ENCODE measurements at places on chromosomes 7 and 10. TPM values are rescaled to one million over a fixed set of nuclear protein-coding genes. Genes with fewer than 3 reads are reported as not detected.

EBF3 gene
- total RNA-seq = 5.5 TPM

DNA sequence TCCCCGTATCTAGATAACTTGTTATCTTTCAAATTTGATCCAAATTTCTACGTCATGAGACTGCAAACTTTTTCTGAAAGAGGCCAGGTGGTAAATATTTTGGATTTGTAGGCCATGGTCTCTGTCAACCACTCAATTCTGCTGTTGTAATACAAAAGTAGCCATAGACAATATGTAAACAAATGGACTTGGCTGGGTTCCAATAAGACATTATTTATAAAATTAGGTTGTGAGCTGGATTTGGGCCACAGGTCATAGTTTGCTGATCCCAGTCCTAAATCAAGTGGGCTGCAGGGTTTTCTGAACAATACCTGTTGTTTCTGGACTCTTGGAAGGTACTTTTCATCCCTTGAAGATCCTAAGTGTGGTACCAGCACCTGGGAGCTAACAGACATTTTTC lies 1178.0 kb downstream of the SORCS1 start:
- no peak for DNase-seq

ZNF804B gene
- not detected for total RNA-seq

SVIL gene
- total RNA-seq = 209 TPM

DNA sequence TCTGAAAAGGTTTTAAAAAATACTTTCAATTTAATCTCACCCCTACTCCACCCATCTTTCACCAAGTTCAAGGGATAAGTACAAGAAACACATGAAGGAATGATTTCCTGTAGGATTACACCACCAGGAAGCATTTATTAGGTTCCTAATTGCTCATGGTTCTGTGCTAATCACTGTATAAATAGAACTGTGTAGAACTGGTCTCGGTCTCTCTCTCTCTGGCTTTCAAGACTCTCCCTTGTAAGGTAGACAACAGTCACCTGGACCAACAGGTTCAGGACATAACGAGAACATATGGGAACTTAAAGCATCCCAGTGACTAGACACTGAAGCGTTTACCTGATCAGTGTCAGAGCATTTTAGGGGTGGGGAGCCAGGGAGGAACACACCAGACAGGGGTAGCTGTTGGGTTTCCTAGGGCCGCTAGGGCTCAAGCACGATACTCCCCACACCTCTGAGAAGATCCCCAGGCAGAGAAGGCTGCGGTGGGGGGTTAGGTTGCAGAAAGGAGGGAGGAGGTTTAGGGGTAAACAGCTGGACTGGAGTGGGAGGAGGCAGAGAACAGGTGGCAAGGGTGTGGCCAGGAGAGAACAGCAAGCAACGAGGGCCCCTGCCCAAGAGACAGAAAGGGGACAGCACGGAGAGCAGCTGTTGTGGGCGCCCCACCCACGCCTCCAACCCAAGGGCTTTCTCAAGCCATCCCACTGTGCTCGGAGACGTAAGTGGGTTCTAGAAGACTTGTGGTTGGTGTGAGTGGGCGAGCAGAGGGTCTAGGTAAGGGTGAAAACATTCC lies 52.5 kb upstream of the USP6NL start:
- DNase-seq = no peak

GRCh38 chr10:97307441-97307840 lies 11.6 kb upstream of the FRAT1 start:
- no peak for DNase-seq

DNA sequence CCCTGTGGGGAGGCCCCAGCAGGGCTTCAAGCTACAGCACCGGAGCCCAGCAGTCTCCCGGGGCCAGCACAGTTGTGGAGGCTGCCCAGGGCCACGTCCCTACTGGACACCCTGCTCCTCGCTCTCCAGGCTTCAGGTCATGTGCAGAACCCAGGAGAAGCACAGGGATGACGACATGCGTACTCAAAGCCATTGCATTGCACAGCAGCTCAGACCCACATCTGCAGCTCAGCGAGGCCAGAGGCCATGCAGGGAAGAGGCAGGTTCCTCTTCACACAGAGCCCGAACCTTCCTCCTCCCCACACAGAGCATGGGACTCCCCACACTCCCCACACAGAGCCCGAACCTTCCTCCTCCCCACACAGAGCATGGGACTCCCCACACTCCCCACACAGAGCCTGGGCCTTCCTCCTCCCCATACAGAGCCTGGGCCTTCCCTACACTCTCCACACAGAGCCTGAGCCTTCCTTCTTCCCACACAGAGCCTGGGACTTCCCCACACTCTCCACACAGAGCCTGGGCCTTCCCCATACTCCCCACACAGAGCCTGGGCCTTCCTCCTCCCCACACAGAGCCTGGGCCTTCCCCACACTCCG lies 12.3 kb downstream of the CFAP46 start:
- no peak for DNase-seq

DNA sequence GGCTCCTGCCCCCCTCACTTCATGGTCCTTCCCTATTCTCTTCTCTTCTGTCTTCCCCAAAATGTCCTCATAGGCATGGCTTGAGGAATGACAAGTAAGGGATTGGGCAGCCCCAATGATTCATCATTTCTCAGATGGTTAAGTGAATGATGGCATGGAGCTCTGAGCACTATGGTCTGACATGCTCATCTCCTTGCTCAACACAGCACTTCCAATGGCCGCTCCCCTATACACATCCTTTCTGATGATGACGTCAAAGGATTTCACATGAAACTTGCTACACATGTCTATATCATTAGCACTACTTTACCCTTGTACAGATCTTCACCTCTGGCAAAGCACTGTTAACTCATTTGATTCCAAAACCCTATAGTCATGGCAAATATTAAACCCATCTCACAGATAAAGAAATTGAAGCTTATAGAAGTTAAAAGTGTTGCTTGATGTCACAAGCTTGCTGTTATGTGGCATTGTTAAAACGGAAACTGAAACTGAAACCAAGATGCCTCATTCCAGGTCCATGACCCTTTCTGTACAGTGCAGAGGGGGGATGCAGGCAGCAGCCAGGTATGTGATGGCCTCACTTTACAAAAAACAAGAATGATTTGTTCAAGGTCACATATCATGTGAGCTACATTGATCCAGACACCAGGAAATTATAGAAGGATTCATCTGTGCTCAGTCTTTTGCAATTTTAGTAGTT lies 90.0 kb upstream of the PLXNA4 start:
- DNase-seq = no peak

- DNase-seq = no peak
Measured at GRCh38 chr10:33862536-33863105, 528.2 kb upstream of the NRP1 start.

UPK3B gene
- total RNA-seq = 111 TPM

- DNase-seq = no peak
Measured at GRCh38 chr7:127189074-127189473, 63.7 kb downstream of the GRM8 start.

- DNase-seq = no peak
Measured at GRCh38 chr7:111256391-111256790, 165.5 kb downstream of the LRRN3 start.

HDAC9 gene
- 20.0 TPM for total RNA-seq

DNA sequence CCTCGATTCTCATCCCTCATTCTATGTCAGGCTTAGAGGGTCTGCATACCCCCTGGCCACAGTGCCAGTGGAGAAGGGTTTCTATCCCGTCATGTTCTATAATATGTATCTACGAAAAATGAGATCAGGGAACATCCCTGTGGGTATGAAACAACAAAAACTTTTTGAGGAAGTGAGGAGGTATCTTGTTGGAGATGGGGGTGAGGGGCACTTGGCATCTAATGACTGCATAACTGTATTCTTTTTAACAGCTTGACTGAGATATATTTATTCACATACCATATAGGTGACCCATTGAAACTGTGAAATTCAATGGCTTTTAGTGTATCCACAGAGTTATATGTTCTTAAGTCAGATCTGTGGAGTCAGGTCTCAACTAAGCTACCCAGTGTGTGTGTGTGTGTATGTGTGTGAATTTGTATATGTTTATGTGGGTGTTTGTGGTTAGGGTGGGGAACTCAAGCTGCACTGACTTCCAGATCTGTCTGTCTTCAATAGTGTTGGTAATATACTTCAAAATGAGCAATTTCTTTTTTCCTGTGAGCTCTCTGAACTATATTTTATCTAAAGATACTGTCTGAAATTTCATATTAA lies 528.9 kb downstream of the CNTNAP2 start:
- DNase-seq = no peak

UCMA gene
- not detected for total RNA-seq

RET gene
- total RNA-seq = 0.42 TPM

DNA sequence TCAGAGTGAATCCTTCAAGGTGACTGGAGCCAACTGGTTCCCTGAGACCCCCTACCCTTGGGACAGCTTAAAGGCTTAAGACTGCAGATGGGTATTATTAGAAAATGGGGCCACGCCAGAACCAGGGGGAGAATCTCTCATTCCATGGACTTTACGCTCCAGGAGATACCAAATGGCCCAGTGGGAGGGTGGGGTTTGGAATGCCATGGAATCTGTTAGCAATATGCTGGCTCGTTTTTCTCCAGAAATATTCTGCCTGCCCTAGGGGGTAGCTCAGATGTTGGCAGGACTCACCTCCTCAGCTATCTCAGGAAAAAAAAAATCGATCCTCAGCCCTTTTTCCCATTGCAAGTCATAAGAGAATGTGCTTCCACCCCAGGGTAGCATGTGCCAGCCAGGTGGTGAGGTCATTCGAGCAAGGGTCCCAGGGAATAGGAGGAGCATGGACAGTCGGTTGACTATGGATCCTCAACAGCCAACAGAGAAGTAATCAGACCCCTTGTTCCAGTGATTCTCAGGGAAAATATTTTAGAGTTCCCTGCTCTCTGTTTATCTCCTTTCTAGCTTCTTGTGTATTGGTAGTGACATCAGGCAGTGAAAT lies 22.9 kb downstream of the SVIL start:
- DNase-seq = no peak

TUBAL3 gene
- not detected for total RNA-seq

DNA sequence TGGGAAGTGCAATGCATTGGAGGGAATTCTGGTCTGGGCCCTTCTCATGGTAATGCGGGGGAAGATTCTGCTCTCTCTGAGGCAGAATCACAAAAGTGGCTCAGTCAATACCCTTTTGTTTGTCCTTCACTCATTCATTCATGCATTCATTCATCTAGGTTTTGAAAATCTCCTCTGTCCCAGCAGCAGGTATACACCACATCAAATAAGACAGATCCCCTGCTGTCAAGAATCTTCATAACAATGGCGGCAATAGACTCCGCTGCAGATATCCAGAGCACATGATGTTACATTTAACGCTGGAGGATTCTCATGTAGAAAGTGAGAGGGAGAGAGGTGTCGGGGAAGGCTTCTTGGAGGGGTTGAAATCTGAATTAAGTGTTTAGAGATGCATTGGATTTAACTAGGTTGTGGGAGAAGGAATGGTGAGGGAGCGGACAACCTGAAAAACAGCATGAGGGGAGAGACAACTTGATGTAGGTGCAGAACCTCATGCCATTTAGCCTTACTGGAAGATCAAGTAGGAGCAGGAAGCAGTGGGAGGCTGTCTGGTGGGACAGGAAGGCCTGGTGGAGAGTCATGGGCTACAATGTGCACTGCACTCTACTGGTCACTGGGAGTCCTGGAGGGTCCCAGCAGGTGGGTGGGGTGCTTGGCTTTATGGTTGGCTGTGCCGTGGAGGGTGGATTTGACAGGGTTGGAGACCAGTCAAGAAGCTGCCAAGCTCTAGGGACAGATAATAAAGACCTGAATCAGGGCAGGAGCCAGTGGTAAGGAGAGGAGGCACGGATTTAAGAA lies 5.2 kb upstream of the FAM180A start:
- no peak for DNase-seq

DNA sequence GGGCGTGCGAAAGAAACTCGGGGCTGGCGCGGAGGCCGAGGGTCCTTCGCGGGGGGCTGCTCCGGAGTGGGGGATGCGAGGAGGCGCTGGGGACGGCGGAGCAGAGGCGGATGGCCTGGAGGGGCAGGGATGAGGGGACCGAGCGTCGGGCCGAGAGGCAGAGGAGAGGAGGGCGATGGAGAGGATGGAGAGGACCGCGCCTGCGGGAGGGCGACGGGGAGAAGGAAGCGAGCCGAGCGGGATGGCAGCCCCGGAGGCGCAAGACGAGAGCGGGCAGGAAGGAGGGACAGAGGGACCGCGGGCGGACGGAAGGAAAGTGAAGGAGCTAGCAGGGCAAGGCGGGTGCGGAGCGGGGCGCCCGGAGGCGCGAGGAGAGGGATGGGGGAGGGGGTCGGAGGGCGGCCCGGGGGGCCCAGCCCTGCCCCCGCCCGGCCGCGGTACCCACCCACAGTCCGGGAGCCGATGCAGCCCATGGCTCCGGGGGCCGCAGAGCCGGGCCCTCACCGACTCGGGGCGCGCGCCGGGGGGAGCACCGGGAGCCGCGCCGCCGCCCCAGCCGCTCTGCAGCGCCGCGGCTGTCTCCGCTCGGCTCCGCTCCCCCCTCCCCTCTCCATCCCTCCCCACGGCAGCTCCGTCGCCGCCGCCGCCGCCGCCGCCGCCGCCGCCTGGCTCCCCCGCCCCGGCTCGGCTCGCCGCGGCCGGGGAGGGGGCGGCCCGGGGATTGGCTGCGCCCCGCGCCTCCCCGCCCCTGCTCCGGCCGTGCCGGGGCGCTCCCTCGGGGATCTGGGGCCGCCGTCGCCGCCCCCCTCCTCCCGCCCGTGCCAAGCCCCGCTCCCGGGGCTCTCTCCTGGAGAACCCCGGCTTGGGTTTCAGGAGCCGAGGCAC lies at the start of gene FAM131B:
TSS of gene FAM131B (minus strand) at position 583 of the 885 bp plus-strand sequence. CDS start at position 473, 110 bp downstream.
- DNase-seq = no peak

SPDYE6 gene
- total RNA-seq = not detected

DNA sequence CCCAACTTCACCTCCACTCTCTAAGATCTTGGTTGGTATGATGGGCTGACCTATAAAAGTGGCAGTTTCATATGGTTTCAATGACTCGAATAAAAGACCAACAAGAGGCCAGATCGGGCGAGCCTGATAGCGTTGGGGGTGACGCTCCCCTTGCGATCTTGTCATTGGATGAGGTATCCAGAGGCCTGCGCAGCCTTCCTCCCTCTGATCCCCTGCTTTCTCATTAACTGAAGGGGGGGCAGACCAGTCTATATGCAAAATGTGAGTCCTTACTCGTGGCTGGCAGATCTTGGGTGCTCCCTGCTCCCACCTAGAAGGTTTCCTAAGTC lies 937 bp upstream of the COBL start:
- no peak for DNase-seq

SRRM3 gene
- total RNA-seq = 2.3 TPM

DNA sequence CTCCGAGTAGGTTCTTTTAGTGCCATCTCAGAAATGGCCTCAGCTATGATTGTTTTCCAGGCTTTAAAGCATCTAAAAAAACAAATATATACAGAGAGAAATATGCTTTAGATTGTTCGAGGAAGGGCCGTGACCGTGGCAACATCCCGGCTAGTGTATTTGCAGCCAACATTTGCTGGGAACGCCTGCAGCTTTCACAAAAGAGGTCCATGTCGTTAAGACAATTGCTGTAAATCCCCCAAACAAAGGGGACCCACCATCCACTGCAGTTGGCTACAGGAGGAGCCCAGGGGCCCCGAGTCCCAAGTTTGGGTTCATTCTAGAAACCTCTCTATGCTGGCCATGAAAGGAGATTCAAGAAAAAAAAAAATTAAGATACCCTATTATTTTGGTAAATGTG lies 152.8 kb upstream of the TCF7L2 start:
- peak; percentile 7 for DNase-seq

- DNase-seq = no peak
Measured at GRCh38 chr7:77258593-77258992, 59.0 kb upstream of the FGL2 start.

NUTM2E gene
- 0.16 TPM for total RNA-seq

- DNase-seq = no peak
Measured at GRCh38 chr7:122748195-122748594, 45.5 kb upstream of the RNF148 start.
